Stimulated activated CD4-positive, alpha-beta T cell treated with anti-CD3 and anti-CD28 coated beads, Interleukin-4, amount 100 ng/mL, for 1 hour (primary cell): ENCODE measurements at places on chromosomes 11 and 22.

DNA sequence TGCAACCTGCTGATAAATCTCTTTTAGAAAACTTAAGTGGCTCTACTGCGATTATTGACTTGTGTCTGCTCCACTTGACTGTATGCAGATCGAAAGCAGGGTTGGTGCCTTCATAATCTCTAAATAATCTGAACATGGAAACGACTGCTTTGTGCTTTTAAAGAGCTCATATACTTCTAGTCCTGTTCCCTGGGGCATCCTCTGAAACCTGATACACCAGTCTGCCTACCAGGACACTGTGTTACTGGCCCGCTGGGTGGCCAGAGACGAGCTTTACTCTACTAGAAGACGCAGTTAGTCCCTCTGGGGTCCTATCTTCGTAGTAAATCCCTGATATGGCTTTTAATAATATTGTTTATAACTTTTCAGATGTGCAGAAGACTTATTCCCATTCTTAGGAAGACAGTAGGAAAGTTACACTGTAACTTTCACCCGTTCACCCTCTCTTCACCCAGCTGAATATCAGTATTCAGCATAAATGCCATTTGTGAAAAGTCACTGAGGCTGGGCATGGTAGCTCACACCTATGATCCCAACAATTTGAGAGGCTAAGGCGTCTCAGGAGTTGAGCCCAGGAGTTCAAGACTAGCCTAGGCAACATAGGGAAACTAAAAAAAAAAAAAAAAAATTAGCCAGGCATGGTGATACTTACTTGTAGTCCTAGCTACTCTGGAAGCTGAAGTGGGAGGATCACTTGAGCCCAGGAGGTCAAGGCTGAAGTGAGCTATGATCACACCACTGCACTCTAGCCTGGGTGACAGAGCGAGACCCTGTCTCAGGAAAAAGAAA lies 9.0 kb upstream of the HTR3B start:
- DNase-seq, result no peak

DNA sequence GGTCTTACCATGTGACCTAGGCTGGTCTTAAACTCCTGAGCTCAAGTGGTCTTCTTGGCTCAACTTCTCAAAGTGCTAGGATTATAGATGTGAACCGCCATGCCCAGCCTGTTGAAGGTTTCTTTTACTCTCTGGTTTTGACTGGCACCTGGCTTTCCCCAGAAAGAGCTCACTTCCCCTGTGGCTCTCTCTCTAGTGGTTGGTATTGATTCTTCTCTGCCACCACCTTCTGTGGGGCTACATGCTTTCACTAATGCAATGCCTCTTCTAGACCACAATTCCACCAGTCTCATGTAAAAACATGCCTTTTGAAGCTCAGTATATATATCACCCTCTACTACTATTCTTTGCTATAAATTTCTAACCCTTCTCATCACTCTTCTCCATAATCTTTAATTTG lies 67.2 kb downstream of the CCDC83 start:
- no peak for DNase-seq

DNA sequence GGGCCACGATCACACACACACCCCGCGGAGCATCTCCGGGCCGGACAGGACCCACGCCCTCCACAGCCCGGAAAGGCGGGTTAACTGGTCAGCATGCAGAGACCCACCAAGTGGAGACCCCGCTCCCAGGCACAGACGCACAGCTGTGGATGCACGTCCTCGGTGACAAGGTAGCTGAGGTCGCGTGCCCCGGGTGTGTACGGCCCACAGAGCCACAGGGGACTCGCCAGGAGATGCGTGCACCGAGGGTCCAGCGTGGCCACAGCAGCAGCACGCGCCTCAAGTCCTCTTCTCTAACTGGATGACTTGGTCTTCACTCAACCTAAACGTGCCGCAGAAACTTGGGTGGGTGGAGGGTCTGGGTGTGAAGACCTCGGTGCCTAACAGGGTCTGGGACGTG lies 5.5 kb downstream of the H19 start:
- DNase-seq, result no peak

GRCh38 chr22:37627545-37627944 lies 11.9 kb upstream of the SH3BP1 start:
- peak; percentile 48 for DNase-seq

- DNase-seq, result no peak
These were observed 902 bp downstream of the MUS81 start for GRCh38 chr11:65861165-65861505.

- DNase-seq, result no peak
These were observed 55.2 kb upstream of the FGF3 start for GRCh38 chr11:69874178-69874983.

DNA sequence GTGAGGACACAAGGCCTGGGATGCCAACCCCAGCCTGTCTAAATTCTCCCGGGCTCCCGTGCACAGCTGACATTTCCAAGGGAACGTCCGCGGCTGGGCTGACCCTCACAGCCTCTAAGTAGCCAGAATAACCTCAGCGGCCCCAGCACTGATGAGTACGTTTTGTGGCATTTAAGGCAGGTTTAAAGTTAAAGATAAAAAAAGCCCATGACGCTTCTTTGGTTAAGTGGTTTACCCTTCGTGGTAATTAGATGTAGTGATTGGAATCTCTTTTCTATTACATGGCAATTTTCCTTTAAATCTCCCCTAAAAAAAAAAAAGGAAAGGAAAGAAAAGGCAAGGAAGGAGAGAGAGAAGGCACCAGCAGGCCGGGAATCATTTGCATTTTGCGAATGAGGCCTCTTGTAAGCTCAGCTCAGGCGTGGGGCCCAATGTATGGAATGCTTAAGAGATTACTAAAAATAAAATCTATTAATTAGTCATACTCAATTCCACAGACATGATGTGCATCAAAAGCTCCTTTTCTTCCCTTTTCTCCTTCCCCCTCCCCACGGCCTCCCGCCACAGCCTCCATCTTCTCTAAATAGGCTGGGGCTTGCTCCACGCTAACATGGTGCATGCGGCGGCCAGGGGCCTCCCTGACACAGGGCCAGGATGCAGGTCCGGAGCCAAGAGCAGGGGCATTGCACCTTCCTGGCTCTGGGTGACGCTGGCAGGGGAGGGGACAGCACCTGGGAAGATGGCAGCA lies 44.1 kb downstream of the MACROD1 start:
- no peak for DNase-seq

DNA sequence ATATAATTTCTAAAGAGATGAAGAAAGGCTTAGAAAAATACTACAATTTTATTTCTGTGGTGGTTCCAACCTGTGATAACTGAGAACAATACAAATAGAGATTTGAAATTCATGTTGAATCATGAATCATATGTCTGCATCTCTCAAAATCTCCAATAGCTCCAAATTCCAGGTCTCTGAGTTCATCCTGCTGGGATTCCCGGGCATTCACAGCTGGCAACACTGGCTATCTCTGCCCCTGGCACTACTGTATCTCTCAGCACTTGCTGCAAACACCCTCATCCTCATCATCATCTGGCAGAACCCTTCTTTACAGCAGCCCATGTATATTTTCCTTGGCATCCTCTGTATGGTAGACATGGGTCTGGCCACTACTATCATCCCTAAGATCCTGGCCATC lies at the start of gene OR56B1:
Gene OR56B1 (plus strand): TSS at position 53 of the 400 bp plus-strand sequence. CDS start 69 bp downstream, at position 122.
- DNase-seq, result no peak

- peak; percentile 28 for DNase-seq
These were observed at the start of gene TCN2 for GRCh38 chr22:30606455-30607299. TSS of gene TCN2 (plus strand) at chr22:30607174. CDS start at chr22:30607332, 158 bp downstream.

DNA sequence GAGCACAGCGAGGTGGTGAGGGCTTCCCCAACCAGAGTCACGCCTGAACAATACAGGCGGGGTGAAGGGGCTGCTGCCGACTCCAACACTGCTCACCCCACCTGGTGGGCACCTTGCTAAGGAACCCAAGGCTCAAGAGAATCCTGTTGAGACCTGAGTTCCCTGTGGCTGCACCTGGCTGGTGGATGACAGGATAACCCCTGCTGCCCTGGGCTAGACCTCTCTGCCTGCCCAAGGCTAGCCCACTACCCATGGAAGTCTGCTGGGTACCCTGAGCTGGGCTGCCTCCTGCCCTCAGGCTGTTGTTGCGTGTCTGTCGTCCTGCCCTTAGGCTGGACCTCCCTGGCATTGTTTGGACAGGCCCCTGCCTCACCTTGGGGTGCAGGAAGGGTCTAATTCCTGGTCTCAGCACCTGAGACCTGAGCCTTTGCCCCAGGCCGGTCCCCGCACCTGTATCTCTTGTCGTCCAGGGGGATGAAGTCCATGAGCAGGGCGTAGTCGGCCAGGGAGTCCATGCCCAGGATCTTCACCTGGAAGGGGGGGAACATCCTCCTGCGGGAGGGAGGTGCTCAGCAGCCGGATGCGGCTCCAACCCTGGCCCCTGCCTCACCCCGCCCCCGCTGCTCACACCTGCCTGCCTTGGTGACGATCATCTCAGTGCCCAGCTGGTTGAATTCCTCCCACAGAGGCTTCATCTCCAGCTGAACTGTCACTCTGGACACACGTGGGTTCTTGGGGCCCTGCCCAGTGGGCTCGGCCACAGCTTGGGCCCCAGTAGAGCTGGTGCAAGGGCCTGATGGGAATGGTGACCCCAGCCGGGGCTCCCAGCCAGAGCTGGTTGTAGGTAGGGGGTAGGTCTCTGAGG lies 4.9 kb upstream of the NUDT8 start:
- no peak for DNase-seq

DNA sequence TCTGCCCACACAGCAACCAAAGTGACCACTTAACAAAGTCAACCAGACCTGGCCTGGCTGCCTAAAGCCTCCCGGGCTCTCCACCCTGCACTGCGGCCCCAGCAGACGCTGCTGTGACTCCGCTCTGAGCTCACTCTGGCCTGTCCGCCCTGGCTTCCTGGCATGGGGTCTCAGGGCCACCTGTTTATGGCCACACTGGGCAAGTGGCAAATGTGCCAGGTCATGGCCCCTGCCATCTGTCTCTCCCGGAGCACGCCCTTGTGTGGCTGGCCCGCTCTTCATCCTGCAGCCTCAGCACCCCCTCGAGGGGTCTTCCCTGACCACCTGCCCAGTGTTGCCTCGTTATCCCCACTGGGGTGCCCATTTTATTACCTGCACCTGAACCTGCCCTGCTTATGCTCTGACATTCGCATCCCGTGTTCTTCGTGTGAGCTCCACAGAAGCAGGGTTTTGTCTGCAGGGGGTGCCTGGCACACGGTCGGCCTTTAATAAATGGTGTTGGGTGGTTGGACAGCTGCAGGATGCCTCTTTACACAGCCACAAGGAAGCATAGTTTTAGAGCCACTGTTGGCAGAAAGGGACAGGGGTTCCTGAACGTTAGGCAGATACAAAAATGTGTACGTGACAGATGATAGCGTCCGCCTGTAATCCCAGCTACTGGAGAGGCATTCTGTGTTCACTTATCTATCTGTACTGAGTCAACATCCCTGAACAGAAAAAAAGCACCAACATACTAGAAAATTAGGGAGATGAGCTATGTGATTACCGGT lies 785.6 kb downstream of the TBC1D22A start:
- DNase-seq, result no peak

DNA sequence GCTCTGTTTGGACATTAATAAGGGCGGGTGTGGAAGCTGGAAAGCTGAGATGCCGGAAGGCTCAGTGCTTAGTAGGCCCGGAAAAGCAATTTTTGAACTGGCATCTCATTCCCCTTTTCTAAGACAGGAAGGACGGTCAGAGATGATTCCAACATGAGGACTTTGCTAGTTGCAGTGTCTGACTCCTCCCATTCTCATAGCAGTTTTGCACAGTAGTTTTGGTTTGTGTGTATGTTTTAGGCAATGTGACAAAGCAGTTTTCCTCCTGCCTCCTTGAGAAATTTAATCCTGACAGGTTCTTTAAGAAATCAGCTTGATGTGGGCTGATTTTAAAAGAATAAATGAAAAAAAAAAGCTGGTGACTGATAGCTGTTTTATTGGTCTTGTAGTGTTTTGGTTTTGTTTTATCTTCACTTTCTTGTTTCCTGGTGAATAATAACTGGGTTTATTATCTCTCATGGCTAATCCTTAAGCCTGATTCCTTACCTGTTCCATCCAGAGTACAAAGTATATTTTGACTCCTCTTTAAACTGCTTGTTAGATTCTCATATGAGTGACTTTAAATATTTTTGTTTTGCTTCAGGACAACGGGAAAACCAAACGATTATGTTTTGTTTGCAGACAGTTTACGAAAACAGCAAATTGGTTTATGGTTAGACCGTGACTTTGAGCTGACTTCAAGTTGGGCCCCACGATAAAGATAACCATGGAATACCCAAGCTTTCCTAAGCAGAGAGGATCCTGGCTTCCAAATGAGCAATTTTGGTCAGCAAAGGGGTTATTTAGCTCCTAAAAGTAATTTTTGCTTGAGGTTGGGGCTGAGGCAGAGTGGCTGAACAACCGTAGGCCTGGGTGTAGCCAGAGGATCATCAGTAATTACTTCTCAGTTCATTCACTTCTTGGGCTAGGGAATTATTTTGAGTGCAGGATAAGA lies 3.4 kb downstream of the PTPRJ start:
- DNase-seq, result no peak

DNA sequence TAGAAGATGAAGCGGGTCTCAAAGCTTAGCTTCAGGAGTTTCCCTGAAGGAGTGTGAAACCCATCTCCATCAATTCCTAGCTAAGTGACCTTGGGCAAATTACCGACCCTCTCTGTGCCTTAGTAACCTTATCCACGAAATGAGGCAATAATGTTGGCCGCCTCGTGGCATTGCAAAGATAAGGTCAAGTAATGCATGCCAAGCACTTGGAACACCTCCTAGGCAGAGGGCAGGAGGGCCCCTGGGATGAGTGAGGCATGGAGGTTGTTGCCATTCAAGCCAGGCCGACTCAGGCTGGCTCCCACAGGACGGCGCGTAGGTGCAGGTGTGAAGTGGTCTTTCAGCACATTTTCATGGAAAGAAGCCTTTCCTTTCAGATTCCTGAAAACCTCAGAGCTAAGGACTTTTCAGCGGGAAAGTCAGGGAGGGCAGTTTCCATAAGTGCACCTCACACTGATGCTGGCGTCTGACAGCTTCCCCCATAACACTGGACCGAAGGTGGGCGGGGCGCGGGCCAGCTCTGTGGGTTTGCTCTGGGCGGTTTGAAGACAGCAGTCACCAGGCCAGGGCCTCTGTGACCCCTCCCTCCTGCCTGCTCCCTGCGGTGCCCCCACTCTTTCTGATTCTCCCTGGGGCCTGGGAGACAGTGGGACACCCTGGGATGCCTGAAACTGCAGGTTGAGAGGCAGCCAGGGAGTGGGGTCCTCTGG lies 25.2 kb downstream of the RPS6KA4 start:
- no peak for DNase-seq

DNA sequence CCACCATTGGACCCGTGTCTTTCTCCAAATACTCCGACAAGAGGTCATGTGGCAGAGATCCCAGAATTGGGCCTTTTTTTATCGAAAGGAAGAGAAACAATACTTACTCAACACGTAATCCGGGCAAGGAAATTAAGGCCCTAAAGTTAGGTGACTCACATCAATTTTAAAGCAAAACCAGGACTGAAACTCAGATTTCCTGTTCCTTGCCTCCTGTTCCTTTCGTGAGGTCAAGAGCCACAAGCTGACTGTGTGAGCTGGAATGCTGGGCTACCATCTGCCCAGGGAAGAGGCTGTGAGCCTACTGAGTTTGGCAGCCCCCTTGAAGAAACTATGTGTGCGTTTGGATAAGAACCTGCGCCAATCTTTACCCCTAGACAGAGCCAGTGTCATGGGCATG lies 27.1 kb upstream of the MRGPRX2 start:
- DNase-seq, result no peak

DNA sequence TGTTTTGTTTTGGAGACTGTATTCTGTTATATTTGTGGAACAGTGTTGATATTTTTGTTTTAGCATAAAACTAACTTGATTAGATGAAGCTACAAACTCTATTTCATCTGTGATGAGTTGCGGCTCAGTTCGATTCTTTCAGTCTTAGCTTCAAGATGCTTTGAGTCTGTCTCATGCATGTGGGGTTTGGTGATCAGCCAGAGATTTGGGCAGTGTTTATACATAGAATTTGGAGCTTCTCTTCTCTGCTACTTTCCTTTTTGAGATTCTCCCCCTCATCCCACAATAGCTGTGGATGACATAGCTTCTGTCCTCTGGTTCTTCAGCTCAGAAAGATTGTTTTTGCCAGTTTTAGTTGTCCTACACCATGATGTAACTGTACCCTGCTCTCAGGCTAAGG lies 90.4 kb downstream of the ARHGAP20 start:
- no peak for DNase-seq
